ENCODE measurements at places on chromosomes 12 and 14.

DNA sequence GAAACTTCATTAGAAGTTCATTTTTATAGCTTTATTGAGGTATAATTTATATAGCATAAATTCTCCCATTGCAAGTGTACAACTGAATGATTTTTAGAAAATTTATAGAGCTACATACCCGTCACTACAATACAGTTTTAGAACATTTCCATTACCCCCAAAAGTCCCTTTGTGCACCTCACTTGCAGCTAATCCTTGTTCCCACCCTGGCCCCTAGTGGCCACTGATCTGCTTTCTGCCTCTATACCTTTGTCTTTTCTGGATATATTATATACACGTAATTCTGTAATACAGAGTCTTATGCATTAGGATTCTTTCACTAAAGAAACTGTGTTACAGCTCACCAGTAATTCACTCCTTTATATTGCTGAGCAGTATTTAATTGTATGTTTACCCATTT lies 145.1 kb upstream of the DIO2 start:
- DNase-seq, result no peak

DNA sequence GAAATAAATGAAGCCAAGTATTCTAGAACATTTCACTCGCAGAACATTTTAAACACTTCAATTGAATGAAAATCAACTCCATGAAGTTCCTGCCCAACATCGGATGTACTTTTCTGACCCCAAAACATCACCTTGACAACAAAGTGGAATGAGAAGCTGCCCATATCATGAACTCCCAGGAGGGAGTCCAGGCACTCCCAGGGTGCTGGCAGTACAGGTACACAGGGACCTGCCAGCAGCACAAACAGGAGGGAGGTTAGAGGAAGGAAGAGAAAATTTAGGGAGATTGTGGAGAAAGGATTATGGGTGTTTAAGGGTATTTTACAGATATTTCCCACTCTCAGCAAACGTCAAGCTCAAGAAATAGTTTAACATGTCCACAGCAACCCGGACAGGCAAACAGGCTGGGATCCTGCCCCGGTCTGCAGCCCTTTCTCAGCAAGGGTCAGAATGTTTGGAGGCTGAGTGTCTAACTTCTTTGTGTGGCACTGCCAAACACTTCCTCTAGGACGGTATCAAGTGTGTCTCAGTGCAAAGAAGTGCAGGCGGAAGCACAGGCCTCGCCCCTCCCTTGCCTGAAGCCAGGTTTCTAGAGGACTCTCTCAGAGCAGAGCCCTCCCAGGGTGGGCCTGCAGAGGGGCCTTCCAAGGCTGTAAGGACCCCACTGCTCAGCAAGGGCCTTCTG lies 72.2 kb downstream of the SETD3 start:
- no peak for DNase-seq

DNA sequence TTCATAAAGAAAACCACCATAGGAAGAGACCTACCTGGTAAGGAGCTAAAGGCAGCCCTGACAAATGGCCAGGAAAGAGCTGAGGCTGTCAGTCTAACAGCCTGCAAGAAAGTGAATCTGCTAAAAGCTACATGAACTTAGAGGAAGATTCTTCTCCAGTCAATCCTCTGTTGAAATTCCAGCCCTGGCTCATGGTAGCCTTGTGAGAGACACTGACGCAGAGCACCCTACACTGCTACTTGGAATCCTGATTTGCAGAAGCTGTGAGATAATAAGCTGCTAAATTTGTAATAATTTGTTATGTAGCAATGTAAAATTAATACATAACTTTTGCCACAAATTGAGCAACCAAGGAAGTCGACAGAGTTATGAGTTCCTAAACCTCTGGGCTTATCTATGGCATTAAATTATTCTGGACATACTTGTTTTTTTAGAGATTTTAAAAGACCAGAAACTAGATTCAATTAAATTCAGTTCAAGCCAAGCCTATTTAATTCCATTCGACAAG lies 257.0 kb downstream of the ETNK1 start:
- no peak for DNase-seq

DNA sequence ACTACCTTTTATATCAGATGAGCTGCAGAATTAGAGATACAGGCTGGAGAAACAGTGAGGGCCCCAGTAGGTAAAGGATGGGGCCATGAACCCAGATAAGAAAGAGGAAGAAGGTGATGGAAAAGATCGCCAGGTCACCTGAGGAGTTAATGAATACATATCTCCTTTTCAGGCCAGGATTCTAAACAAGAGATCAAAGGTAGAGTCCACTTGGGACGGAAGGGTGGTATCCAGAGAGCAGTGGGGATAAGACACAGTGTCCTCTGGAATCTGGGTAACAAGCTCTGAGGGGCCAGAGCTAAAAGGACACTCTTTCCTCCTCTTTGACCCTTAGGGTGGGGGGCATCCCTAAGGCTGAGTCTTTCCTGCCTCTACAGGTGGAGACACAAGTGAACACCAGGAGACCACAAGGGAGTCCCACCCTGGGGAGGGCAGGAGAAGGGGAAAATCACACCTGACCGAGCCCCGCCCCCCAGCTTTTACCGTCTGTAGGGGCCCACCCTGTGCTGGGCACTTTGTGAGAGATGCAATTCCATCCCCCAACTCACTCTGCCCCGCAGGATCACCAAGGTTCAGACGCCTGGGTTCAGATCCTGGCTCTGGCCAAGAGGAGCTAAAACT lies 27.3 kb downstream of the SERPINA1 start:
- no peak for DNase-seq

DNA sequence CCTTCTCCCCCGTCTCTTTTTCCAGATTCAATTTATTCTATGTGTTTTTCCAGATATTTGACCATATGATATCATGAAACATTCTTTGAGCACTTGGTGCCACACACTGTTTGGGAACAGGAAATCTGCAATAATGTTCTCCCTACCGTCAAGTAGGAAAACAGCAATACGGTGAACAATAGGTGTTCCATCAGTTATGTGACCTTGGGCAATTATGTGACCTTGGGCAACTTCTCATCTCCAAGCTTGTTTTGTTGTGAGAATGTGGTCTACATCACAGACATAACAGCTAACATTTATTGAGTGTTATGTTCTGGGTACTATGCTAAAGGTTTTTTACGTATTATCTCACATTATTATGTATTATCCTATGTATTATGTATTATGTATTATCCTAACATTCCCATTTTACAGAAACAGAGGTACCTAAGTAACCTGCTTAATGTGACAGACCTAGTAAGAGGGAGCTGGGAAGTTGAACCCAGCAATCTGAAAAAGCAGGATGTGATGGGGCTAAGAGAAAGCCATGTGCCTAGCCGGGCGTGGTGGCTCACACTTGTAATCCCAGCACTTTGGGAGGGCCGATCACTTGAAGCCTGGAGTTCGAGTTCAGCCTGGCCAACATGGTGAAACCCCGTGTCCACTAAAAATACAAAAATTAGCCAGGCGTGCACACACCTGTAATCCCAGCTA lies 1.2 kb upstream of the NEK9 start:
- DNase-seq, result no peak

DNA sequence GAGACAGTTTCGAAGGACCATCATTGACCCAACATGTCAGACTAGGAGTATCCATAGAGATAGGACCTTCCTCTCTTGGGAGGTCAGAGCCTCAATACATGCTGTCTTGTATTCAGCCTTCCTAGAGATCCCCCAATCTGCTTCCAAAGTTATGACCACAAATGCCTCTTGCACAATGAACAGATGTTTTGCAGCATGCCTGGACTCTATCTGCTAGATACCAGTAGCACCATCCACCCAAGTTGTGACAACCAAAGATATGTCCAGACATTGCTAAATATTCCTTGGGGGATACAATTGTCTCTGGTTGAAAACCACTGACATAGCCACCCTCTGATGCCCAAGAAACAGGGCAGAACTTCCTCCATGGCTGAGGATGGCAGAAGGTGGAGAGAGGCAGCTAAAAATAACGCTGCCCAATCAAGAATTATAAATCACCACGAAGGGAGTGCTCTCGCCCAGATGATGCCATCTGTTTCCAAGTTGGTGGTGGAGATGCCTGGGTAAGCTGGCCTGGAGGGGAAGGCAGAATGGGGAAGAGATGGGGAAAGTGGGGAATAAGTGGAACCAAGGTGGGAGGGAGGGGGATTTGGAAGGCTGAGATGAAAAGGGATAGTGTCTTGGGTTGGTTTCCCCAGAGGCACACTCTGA lies 42.9 kb upstream of the NOS1 start:
- DNase-seq, result no peak

GRCh38 chr14:82855912-82856391 lies 1322.3 kb upstream of the SEL1L start:
- DNase-seq, result peak; percentile 39

DNA sequence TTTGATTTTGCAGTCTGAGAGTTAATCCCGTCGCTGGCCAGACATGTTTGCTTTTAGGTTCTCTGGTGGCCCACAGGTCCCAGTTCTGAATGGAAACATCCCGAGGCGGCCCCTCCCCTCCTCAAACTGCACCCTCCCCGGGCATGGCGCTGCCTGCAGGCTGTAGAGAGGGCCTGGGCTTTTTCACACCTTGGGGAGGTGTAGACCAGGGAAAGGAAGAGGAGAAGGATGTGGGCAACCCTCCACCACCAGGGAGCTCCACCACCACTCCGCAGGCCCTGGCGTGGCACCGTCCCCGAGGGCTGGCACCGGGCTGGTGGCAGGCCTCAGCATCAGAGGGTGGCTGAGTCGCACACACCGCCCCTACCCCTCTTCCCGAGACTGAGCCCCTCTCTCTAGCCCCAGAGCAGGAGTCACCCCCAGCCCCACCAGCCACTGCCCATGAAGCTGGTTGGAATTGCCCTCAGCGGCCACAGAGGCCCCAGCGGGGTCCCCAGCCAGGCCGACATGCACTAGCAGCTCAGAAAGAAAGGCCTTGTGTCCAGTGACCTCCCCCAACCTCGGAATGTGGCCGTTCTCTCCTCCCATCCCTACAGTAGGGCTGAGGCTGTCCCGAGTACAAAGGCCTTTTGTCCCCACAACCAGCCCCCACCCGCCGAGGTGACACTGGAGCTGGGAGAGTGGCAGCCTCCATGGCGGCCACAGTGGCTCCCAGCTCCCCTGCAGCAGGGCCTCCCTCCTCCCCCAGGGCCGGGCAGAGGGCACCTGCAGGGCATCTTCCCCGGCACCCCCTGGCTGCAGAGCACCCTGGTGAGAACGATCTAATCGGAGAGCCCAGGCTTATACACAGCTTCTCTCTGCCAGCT lies 23.5 kb upstream of the INF2 start:
- DNase-seq, result peak; percentile 90

GRCh38 chr12:24561882-24562770 lies 386.8 kb downstream of the BCAT1 start:
- peak; percentile 68 for DNase-seq

GRCh38 chr14:103699901-103700752 lies 15.1 kb downstream of the XRCC3 start:
- DNase-seq, result no peak

- no peak for DNase-seq
These were observed 2.5 kb upstream of the SSH1 start for GRCh38 chr12:108859923-108860291.

DNA sequence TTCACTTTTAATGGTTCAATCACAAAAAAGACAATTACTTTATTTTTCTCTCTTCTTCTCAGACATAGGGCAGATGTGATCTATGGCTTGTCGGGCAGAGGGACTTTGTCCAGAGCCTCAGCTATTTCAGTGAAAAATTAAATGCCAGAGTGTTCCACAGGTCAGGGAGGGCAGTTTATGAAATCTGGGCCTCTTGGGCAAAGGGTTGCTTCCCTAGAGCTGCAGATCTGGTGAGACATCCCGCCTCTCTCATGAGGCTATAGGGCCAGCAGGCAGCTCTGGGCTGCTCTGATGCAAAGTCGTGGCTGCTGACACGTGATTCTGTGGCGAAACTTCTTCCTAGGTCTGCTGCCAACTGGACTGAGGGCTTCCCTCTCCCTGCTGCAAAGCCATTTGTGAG lies 6.0 kb downstream of the CLMN start:
- peak; percentile 57 for DNase-seq

GRCh38 chr14:29645117-29645516 lies 282.5 kb downstream of the PRKD1 start:
- no peak for DNase-seq

DNA sequence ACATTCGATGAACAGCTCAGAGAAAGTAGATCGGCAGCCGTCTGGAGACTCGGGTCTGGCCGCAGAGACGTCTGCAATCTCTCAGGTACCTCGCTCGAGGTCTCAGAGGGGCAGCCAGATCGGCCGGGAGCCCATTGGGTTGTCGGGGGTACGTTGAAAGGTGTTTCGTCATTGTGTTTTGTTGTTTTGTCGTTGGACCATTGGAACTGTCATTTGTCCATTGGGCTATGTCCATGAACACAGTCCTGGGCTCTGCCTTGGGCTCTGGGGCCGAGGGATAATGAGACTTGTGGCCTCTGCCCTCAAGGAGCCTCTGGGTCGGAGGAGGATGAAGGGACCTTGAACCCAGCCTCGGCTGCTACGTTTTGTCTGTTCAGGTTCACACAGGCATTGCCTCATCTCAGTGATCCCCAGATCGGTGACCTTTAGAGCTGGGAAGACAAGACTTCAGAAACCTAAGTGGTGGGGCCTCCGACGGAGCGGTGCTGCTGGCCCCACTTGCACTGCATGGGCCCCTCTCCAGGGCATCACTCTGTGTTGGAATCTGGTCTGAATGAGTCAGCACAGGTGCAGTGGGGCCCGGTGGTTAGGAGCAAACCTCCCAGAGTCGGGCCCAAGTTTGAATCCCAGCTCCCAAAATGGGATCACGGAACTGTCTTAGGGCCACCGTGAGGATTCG lies 23.6 kb upstream of the MLXIP start:
- no peak for DNase-seq

- no peak for DNase-seq
These were observed 68.7 kb downstream of the RGS6 start for GRCh38 chr14:72000907-72001306.

DNA sequence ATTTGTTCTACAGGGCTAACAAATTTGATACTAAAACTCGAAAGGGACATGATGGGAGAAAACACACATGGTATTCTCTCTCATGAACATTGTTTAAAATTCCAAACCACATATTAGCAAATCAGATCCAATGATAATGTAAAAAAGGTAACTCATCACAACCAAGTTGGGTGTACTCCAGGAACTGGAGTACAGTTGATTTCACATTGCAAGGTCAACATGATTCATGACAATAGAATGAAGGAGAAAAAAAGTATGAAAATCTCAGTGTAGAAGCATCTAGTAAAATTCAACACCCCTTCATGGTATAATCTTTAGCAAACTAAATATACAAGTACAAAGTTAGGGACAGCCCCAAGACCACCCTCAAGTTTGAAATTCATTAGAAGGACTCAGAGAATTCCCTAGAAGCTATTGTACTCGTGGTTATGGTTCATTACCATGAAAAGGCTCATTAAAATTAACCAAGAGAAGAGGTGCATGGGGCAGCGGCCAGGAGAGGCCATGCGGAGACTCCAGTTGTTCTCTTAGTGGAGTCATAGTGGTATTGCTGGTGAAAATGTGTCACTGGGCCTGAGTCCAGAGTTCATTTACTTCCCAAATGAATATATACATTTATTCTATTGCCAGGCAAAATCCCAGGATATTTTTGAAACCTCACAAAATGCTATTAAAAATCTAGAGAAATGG lies 3.1 kb upstream of the CDCA4 start:
- no peak for DNase-seq

- no peak for DNase-seq
These were observed 45.0 kb upstream of the FZD10 start for GRCh38 chr12:130117233-130117632.

GRCh38 chr14:99479906-99480869 lies at the start of gene SETD3:
TSS of gene SETD3 (minus strand) at chr14:99480859. CDS start at chr14:99465805, 15,054 bp downstream.
- peak; percentile 45 for DNase-seq

- no peak for DNase-seq
These were observed 10.8 kb upstream of the SMOC1 start for GRCh38 chr14:69868363-69868963.

GRCh38 chr14:65070471-65070976 lies 31.8 kb downstream of the MAX start:
- DNase-seq, result no peak
